ENCODE measurements at places on chromosomes 12 and 14.

DNA sequence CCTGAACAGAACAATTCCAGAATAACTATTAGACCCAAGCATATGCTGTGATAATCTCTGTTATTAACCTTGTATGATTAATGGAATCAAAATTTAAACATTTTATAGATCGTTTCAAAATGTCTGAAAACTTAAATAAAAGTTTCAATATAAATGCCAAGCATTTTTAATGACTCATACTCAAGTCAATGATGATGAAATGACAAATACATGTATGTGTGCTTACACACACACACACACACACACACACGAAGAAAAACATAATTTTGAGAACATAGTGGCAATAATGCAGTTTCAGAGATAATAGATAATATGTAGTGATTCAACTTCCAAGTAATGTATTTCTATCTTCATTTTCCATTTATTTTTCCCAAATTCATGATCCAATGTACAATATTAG lies 384.9 kb upstream of the FOXG1 start:
- no peak for DNase-seq

- DNase-seq: no peak
Observed at GRCh38 chr12:31710021-31710818, 18.6 kb downstream of the AMN1 start.

DNA sequence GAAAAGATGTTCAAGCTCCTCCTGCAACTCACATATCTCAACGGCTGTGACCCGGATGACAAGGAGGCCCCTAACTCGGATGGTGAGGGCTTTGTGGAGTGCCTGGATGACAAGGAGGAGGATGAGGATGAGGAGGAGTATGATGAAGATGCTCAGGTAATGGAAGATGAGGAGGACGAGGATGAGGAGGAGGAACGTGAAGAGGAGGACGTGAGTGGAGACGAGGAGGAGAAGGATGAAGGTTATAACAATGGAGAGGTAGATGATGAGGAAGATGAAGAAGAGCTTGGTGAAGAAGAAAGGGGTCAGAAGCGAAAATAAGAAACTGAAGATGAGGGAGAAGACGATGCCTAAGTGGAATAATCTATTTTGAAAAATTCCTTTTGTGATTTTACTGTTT lies 702 bp downstream of the ANP32D start:
- DNase-seq: no peak

DNA sequence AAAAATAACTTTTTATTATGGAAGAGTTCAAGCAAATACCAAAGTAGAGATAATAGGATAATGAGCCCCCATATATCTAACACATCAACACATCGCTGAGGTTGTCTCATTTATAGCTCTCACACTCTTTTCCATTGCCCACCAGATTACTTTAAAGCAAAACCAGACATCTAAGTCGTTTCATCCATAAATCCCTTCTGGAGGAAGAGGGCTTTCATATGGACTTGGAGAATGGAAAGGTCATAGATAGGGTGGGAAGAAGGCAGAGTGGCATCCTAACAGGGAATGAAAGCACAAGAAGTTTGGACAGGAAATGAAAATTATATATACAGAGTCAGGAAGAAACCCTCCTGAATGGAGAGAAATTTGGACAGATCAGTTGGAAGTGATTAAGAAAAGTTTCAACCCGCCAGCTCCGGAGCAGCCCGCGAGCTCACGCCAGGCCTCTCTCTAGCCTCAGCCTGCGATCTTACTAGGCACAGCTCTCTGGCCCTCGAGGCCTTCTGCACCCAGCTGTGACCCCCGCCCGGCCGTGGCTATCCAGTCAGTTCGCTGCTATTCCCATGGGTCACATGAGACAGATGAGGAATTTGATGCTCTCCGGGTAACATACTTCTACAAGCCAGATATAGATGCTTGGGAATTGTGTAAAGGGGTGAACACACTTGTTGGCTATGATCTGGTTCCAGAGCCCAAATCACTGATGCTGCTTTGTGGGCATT lies 48.4 kb upstream of the NID2 start:
- no peak for DNase-seq

DNA sequence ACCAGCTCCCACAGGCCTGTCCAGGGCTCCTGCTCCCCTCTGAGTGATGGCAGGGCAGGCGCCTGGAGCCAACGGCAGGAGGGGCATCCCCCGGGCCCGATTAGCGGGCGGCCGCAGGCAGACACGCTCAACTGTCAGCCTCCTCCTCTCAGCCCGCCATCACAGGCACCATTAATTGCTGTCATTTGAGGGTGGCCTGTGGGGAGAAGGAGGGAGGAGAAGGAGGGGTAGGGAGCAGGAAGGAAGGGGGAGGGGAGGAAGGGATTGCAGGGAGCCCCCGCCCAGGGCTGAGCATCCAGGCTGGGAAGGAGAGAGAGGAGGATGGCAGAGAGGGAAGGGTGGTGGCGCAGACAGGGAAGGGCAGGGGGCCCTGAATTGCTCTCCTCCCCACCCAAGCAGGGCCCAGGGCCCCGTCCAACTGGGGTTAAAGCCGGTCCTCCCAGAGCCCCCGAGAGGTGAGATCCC lies 36.1 kb downstream of the NCOR2 start:
- DNase-seq: no peak

DNA sequence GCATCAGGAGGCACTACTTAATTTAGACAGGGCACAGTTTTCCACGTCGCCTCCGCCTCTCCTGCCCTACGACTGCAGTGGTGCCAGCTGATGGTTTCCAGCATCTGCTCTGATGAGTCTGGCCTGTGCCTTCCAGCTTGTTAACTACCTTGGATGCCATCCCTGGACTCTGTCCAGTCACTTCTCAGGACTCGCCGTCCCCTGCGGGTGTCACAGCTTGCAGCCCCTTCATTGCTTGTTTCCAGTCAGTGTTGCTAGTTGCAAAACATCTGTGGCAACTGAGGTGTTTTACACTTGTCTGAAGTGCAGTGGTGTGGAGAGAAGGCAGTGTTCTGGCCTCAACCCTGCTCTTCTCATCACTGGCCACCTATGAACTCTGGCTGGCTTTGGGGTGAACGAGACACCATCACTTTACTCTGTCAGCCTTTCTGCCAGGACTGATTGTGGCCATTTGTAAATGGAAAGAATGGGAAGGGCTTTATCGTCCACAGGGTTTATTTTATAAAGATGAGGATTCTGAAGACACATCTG lies 8.3 kb downstream of the ADGRD1 start:
- DNase-seq: no peak

GRCh38 chr12:113064395-113065125 lies 8.0 kb downstream of the DTX1 start:
- no peak for DNase-seq

DNA sequence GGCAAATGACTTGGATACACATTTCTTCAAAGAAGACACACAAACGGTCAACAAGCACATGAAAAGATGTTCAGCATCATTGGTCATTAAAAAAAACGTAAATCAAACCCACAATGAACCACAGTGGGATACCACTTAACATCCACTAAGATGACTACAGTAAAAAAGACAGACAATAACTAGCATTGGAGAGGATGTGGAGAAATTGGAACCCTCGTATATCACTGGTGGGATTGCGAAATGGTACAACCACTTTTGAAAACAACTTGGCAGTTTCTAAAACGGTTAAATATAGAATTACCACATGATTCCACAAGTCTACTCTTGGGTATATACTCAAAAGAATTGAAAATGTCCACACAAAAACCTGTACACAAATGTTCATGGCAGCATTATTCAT lies 25.2 kb upstream of the PPFIBP1 start:
- DNase-seq: no peak

DNA sequence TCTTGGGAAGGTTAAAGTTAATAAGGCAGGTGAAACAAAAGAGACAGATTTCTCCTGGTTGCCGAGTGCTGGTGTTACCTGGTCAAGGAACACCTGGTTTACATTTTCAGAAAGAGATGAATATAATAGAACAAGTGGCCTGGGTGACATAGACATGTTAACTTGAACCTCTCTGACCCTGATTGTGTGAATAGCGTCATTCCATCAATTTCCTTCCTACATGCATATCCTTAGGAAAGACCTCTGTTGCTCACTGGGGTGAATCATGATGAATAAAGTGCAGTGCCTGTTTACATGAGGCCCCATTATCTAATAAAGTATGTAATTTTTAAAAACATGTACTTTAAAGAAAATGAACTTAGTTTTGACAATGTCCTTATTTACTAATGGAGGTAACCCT lies 1822.9 kb upstream of the FLRT2 start:
- no peak for DNase-seq

GRCh38 chr12:119989731-119990381 lies 820 bp downstream of the BICDL1 start:
- peak; percentile 69 for DNase-seq

GRCh38 chr14:92973261-92973797 lies 50.4 kb downstream of the CHGA start:
- peak; percentile 29 for DNase-seq

- no peak for DNase-seq
Observed at GRCh38 chr12:130827432-130827831, 11.6 kb downstream of the STX2 start.

DNA sequence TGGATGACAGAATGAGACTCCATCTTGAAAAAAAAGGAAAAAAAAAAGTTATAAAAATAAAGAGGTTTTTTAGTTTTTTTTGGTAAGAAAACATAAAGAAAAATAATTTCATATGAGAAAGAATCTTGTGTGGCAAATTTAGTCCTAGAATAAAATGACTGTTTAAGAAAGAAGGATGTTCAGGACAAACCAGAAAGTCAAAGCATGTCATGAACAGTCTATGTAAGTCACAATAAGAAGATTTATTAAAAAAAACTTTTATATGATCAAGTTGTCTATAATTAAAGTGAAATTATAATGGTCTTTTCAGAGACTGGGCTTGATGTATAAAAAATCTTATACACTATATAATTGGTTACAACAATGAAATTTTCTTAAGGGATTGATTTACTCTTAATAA lies 68.1 kb upstream of the HECTD1 start:
- no peak for DNase-seq

- no peak for DNase-seq
Observed at GRCh38 chr12:1839956-1840951, 19.9 kb downstream of the LRTM2 start.

- no peak for DNase-seq
Observed at GRCh38 chr12:102174761-102175160, 22.9 kb downstream of the PMCH start.

GRCh38 chr12:78881685-78882084 lies 17.1 kb downstream of the SYT1 start:
- DNase-seq: no peak

- DNase-seq: no peak
Observed at GRCh38 chr14:70152704-70153103, 36.0 kb downstream of the SLC8A3 start.

DNA sequence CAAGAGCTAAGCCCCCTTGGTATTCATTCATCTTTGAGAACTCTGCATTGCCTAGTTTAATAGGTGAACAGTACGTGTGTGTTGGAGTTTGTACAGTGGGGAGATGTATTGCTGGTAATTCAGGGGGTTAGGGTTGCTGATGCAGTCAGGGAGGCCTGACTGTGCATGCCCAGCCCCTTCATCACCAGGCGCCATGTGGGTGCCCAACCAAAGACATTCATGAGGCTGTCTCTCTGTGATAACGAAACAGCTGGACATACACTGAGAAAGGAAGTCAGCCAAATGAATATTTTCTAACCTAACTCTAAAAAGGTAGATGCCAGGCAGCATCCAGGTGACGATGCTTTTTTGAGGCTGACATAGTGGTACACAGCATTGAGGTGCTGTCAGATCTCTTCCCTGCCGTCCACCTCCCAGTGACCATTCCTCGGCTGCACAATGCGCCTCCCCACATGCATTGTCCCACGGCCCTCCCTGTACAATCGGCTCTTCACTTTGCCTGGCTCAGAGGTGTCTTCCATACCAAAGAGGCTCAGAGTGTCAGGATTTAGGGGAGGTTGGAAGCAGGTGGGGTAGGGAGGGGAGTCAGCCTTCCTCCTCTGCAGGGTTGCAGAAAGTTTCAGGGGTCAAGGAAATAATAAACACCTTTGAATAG lies 19.0 kb downstream of the EML1 start:
- DNase-seq: no peak

GRCh38 chr14:100145682-100146464 lies 13.6 kb downstream of the DEGS2 start:
- DNase-seq: no peak
